CD4-positive, alpha-beta T cell treated with Interleukin-17A for 4 hours (primary cell): ENCODE measurements at places on chromosomes 11 and 22.

DNA sequence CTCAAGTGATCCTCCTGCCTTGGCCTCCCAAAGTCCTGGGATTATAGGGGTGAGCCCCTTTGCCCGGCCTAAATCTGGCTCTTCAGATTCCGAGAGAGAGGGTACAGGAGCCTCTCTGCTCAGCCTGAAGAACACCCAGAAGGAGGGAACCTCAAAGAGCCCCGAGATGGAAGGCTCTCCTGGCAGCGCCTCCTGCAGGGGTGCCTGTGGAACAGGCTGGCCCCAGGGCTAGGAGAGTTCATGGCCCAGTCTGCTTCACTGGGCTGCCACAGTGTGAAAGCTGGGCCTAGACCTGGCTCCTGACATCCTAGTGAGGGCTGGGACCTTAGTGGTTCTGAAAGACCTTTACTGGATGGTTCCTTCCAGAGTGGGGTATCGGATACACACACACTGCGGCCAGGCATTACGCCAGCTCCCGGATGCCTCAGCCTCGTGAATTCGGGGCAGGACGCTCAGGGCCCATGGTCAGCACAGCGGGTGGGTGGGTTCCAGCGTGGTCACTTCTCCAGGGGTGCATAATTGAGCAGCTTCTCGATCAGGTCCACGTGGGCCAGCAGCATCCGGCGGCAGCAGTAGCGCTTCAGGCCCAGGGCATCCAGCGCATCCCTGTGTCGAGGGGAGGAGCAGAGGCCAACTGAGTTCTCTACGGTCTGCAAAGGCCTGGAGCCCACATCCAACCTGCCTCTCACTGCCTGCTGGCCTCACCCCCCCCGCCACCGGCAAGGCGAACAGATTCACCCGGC is 2.3 kb downstream of the POLR2L start:
- no peak for DNase-seq

- DNase-seq = no peak
Observed at GRCh38 chr22:32618441-32619140, 144.0 kb downstream of the FBXO7 start.

DNA sequence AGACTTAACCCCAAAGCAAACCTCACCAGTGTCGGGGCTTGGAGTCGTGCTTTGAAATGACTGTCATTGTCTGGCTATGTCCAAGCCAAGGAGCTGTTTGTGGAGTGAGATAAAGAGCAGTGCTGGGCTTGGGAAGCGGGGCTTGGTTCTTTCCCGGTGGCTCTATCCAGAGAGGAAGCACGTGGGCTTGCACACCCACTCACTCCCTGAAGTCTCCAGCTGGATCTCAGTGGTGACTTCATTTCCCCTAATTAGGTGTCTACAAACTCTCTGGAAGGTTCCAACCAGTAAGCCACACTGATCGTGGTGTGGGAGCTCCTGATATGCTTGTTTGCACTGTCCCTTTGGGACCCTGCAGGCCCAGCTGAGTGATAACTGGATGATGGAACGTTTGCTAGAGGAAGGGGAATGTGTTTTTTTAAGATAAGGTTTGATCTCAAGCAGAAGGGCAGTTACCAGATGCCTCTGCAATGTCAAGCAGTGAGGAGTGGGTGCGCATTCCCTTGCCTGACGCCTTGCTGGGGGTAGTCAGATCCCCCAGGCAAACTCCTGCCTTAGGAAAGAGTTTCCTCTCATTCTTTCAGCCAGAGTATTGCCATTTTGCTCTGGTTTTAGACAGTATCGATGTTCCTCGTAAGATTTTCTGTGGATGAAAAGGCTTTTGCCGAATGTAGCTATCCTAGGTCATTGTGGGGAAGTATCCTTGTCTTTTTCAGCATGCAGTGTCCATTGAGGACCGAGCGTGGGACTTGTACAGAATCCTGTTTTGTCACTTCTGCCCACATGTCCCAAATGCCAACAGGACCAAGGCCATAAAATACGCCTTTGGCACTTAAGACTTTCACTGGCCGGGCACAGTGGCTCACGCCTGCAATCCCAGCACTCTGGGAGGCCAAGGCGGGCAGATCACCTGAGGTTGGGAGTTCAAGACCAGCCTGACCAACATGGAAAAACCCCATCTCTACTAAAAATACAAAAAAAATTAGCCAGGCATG is 90.9 kb downstream of the MICAL2 start:
- no peak for DNase-seq

DNA sequence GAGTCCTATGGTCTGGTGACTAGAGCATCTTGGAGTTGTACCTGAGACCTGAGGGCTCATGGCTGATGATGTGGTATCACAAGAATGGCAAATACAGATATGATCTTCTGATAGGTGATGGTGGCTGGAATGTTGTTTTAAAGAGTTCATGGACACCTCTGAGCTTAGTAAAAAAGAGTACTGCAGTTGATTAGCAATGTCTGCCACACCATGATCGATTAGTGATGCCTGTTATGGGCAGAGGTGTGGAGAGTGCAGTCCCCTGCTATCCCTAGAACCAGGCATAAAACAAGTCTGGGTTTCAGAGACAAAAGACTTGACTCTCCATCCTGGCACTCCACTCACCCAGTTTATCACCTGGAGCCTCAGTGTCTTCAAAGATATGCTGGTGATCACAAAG is 1.4 kb upstream of the BATF2 start:
- DNase-seq = no peak
